ENCODE measurements at places on chromosomes 11 and 22. TPM values are rescaled to one million over a fixed set of nuclear protein-coding genes. Genes with fewer than 3 reads are reported as not detected.
A peak's percentile ranks its signal among the peaks of the same experiment; 100 is the strongest.

- peak overlapping the region; percentile 94 for H3K27ac ChIP-seq
- no peak for DNase-seq
- H3K4me1 ChIP-seq, result no peaks in the 10 kb centered on the region
These were observed 258 bp downstream of the CFAP68 start for GRCh38 chr11:111879637-111879960.

GRCh38 chr22:47388331-47388730 is 625.9 kb downstream of the TBC1D22A start:
- no peak for DNase-seq
- H3K4me1 ChIP-seq, result no peaks in the 10 kb centered on the region
- no peaks in the 10 kb centered on the region for H3K36me3 ChIP-seq
- no peak overlapping the region for H3K4me3 ChIP-seq
- no peak overlapping the region for H3K27ac ChIP-seq

GRCh38 chr22:32123657-32124056 is 35.4 kb downstream of the C22orf42 start:
- H3K36me3 ChIP-seq, result no peaks in the 10 kb centered on the region
- no peak overlapping the region for H3K4me3 ChIP-seq
- H3K4me1 ChIP-seq, result no peaks in the 10 kb centered on the region

DNA sequence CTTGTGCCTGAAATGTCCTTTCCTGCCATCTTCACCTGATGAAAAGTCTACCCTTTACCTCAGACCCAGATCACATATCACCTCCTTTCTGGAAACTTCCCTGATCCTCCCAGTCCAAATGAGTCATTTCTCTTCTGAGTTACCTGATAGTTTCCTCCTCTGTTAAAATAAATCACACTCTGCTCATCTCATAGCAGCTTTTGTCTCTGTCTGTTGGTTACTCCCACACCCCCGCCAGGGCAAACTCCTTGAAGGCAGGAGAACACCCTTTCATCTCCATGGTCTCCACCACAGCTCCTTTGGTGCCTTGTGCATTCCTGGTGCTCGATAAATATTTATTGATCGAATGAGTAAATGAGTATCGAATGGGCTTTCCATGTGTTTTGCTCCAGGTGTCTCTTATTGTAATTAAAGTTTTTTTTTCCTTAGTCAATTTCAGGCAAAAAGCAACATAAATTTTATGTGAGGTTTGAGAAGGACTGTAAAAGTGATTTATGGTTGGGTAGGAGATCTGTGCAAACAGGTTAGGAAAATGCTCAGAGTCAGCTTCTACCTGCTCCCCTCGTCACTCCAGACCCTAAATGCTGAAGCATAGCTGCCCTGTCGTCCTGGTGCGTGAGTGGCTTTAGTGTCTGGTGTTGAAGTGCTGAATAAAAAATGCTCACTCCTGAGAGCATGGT is 178.2 kb downstream of the GRIK4 start:
- H3K27ac ChIP-seq, result no peak overlapping the region
- no peak overlapping the region for H3K4me3 ChIP-seq
- DNase-seq, result no peak
- no peaks in the 10 kb centered on the region for H3K4me1 ChIP-seq

DNA sequence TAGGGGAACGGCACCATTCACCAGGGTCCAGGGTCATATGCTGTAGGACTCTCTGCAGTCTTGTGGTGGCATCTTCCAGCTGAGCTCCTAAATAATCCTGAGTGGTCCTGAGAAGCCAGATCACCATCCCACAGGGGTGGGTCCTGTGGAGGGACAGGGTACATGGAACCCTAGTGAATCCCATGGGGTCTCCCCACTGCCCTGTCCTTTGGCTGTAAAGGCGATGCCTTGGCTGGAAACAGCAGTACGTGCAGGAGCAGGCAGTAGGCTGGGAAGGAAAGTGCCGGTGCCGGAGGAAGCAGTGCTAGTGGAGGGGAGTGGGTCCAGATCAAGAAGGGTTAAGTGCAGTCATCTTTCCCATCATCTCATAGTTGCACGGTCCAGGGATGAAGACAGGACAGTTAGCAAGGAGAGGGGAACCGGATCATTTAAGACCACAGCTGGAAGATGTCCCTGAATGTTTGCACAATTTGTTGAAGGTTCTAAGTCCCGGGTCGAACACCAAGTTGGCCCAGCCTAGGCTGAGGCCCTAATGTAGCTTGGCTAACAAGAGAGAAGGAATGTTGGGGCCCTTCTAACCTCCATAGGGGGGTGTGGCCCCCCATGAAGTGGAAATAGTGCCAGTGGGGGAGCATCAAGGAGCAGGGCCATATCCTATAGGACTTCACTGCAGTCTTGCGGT is 18.1 kb downstream of the TSPAN32 start:
- H3K4me3 ChIP-seq, result no peak overlapping the region
- no peak for DNase-seq
- H3K4me1 ChIP-seq, result no peaks in the 10 kb centered on the region

GRCh38 chr22:46121523-46122287 is 28.6 kb upstream of the PPARA start:
- H3K4me1 ChIP-seq, result peaks cover 8% of the 10 kb centered on the region
- no peak overlapping the region for H3K4me3 ChIP-seq
- peak overlapping the region; percentile 57 for H3K27ac ChIP-seq
- DNase-seq, result no peak

DNA sequence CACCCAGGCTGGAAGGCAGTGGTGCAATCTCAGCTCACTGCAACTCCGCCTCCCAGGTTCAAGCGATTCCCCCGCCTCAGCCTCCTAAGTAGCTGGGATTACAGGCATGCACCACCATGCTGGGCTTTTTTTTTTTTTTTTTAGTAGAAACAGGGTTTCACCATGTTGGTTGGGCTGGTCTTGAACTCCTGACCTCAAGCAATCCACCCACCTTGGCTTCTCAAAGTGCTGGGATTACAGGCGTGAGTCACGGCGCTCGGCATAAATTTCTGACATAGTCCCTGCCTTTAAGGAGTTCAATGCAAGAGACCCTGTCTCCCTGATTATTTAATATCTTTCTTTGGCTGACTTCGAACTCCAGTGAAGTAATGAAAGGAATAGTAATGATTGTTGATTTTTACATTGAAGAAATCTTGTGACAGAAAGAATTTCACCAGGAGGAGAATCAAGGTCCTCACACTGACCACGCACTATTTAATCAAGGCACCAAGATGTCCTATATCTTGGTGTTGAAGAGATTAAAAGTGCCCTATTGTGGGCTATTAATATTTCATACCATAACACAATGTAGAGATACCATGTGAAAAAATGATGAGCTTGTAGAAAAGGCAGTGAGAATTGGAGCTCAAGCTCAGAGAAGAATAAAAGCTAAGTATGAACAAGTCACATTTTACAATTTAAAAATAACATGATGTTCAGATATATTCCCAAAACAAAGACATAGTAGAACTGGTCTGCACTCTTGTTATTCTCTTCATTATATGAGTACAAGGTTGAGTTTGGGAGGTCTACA is 71.6 kb upstream of the BLID start:
- no peaks in the 10 kb centered on the region for H3K36me3 ChIP-seq
- H3K4me1 ChIP-seq, result peaks cover 33% of the 10 kb centered on the region
- H3K27ac ChIP-seq, result peak overlapping the region; percentile 83
- no peak overlapping the region for H3K4me3 ChIP-seq
- no peaks in the 10 kb centered on the region for H3K27me3 ChIP-seq

- no peak overlapping the region for H3K4me3 ChIP-seq
- no peaks in the 10 kb centered on the region for H3K4me1 ChIP-seq
- no peak for DNase-seq
- no peak overlapping the region for H3K27ac ChIP-seq
- no peaks in the 10 kb centered on the region for H3K36me3 ChIP-seq
These were observed 242.1 kb downstream of the LUZP2 start for GRCh38 chr11:24738972-24739371.

DNA sequence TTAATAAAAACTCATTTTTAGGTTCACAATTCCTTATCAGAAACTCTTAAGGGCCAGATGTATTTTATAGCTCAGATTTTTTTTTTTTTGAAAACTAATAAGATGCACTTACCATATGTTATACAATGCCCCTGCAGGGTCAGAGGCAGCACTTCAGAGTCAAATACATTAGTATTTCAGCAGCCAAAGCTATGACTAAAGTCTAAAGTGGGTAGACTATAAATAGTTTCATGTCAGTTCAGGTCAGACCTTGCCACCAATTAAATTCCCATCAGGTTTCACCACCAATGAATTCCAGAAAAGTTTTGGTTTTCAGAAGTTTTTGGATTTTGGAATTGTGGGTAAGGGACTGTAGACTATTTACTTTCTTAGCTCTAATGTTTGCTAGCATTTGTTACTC is 75.9 kb downstream of the FAM83F start:
- DNase-seq, result no peak
- peaks cover 39% of the 10 kb centered on the region for H3K4me1 ChIP-seq

GRCh38 chr22:39238966-39239505 is 5.7 kb downstream of the PDGFB start:
- no peak overlapping the region for H3K4me3 ChIP-seq
- DNase-seq, result no peak
- no peaks in the 10 kb centered on the region for H3K27me3 ChIP-seq
- peak overlapping the region; percentile 81 for H3K27ac ChIP-seq
- no peaks in the 10 kb centered on the region for H3K36me3 ChIP-seq

GRCh38 chr22:37467391-37467955 is 18.7 kb downstream of the MFNG start:
- no peaks in the 10 kb centered on the region for H3K4me1 ChIP-seq
- no peaks in the 10 kb centered on the region for H3K36me3 ChIP-seq
- no peak overlapping the region for H3K4me3 ChIP-seq

DNA sequence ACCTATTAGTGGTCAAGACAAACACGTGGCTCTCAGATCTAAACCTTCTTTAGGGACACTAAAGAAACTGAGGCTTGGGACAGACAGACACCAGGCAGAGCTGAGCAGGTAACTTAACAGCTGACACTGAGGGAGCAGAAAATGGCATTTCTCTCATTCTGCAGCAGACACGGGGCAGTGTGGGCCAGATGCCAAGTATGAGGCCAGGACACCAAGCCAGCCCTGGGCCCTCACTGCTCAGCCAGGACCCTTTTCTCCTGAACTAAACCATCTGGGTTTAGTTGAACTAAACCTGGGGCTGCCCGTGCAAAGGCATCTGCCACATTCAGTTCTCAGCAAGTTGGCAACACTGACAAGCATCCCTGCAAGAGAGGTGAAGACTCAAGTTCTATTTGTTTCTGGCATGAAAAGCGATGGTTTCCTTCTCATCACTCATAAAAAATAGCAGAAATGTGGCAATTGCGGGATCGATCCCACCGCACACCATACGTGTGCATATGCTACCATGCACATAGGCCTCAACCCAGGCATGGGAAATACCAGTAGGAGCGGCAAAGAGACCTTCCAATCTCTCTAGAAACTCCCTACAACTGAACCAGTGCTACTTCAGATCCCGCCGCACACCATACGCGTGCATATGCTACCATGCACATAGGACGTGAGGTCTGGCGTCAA is 100.1 kb upstream of the BID start:
- no peaks in the 10 kb centered on the region for H3K36me3 ChIP-seq
- no peak overlapping the region for H3K4me3 ChIP-seq
- DNase-seq, result no peak
- H3K4me1 ChIP-seq, result peaks cover 27% of the 10 kb centered on the region

The SPDYC gene
- not detected for total RNA-seq

The CSF2RB gene
- total RNA-seq, result 14.1 TPM

The EHF gene
- not detected for total RNA-seq

The MUC2 gene
- total RNA-seq, result not detected

The TSKU gene
- 187 TPM for total RNA-seq

The PRRG4 gene
- total RNA-seq, result 15.0 TPM
